Central memory CD8-positive, alpha-beta T cell (primary cell): ENCODE measurements at places on chromosomes 13 and 19.

DNA sequence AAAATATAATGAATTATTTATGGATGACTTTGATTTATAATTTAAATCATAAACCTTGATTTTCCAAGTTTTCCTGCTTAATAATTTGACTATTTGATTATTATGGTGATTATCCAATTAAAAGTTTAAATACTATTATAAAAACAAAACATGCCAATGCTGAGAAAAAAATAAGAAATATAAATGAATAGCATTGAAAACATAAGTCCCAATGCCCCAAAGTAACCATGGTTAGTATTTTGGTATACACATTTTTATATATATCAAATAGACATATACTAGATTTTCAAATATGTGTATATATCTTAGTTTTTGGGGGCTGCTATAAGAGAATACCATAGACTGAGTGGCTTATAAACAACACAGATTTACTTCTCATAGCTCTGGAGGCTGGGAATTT, 108.3 kb downstream of the GPC5 start:
- H3K4me1 ChIP-seq: no peaks in the 10 kb centered on the region
- no peak overlapping the region for H3K27ac ChIP-seq
- no peaks in the 10 kb centered on the region for H3K27me3 ChIP-seq
- no peak for DNase-seq

- H3K4me1 ChIP-seq: no peaks in the 10 kb centered on the region
- H3K4me3 ChIP-seq: no peak overlapping the region
- peaks cover 12% of the 10 kb centered on the region for H3K36me3 ChIP-seq
- no peak for DNase-seq
- no peak overlapping the region for H3K27ac ChIP-seq
Measured at GRCh38 chr13:75309981-75310580, 171.9 kb downstream of the TBC1D4 start.

- H3K27me3 ChIP-seq: no peaks in the 10 kb centered on the region
- peaks cover 5% of the 10 kb centered on the region for H3K4me1 ChIP-seq
- no peak overlapping the region for H3K4me3 ChIP-seq
- no peak for DNase-seq
- no peak overlapping the region for H3K27ac ChIP-seq
Measured at GRCh38 chr19:5042556-5042955, 73.6 kb downstream of the KDM4B start.

- H3K36me3 ChIP-seq: peaks cover 60% of the 10 kb centered on the region
- H3K27me3 ChIP-seq: no peaks in the 10 kb centered on the region
- H3K4me3 ChIP-seq: no peak overlapping the region
Measured at GRCh38 chr13:102609696-102610095, 12.9 kb downstream of the TPP2 start.
